CD4-positive, alpha-beta T cell treated with Interleukin-6 for 4 hours (primary cell): ENCODE measurements at places on chromosomes 4 and X.

DNA sequence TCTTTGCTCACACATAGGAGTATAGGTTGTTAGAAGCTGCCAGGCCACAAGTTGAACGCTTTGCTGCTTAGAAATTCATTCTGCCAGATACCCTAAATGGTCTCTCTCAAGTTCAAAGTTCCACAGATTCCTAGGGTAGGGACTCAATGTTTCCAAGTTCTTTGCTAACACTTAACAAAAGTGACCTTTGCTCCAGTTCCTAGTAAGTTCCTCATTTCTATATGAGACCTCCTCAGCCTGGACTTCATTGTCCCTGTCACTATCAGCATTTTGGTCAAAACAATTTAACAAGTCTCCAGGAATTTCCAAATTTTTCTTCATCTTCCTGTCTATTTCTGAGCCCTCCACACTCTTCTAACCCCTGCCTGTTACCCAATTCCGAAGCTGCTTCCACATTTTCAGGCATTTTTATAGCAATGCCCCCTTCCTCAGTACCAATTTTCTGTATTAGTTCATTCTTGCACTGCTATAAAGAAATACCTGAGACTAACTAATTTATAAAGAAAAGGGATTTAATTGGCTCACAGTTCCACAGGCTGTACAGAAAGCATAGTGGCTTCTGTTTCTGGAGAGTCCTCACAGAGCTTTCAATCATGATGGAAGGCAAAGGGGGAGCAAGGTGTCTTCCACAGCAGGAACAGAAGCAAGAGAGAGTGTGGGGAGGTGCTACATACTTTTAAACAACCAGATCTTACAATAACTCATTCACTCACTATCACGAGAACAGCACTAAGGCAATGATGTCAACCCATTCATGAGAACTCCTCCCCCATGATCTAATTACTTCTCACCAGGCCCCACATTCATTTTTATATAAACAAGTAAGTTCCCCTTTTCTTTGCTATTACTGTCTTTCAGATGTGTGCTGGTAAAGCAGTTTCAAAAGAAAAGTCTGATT, 11.5 kb upstream of the TLR1 start:
- DNase-seq, result no peak

DNA sequence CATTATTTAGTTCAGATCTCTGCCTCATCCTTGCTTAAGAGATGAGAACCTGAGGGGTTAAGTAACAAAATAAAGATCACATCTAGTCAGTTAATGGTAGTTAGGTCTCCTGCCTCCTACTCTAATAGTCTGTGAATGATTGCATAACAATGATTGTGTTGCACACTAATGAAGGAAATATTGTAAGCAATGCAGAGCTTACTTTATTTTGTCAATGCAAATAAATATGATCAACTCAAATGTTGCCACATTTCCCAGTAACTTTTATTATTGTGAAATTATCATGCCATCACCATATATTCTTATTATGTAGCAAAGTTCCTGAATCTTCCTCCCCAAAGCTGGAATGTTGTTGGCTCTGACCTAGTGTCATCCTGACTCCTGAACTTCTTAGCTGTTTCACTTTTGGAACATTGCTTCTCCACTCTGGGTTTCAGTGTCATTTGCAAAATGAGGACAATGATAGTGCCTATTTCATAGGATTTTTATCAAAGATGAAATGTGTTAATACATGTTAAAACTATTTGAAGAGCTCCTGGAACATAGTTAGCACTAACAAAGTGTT, 17.0 kb upstream of the GABRA4 start:
- DNase-seq, result no peak

DNA sequence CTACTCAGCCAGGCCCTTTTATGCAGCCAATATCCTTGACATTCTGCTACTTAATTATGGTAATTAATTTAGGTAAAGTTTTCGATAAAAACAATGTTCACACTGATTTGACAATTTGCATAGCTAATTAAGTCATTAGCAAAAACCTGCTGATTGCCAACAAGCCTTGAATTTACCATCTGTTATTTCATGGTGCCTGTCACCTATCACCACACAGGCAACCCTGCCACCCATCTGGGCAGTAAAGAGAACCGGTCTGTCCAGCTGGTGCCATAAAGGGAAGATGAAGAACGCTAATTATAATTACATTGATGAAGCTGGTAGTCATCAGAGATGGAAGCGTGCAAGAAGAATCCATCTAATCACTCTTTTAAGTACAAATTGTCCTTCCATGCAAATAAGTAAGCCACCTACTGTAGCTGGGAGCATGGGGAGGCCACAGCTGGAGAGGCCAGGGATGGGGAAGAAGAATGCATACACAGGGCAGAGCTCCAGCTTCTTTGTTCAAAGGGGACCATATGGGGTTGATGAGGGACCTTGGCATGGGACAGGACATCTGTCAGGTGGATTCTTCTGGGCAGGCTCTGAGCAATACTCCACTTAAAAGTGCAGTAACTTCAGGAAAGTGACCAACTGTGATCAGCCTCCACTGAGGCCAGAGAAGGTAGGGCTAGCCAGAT, 277.3 kb upstream of the TAPT1 start:
- DNase-seq, result no peak

DNA sequence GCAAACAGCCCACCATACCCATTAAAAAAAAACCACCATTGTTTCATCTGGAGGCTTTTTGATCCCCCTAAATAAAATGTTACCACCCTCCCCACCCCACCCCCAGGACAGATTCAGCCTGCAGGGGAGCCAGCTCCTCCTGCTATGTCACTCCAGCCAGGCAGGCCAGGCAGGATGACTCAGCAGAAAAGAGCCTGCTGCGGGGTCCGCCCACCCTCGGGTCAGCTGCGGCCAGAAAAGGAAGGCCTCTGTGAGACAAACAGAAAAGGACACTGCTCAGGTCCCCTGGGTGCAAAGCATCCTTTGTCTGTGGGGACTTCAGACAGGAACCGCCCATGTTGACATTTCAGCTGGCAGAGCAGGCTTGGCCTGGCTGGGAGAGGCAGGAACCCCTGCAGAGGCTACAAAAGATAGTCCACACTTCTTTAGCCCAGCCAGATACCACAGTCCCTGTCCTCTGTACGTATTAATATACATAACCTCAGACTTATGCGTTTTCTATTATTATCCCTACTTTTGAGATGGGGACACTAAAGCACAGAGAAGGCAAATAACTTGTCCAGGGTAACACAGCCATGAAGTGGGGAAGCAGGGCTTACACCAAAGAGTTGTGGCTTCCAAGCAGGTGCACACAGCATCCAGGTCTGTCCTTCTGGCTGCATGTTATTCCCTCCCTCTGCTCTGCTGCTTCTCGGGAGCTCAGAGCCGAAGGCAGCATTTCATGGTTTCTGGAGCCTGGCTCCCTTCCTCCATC, 147.7 kb downstream of the CPEB2 start:
- DNase-seq, result no peak

DNA sequence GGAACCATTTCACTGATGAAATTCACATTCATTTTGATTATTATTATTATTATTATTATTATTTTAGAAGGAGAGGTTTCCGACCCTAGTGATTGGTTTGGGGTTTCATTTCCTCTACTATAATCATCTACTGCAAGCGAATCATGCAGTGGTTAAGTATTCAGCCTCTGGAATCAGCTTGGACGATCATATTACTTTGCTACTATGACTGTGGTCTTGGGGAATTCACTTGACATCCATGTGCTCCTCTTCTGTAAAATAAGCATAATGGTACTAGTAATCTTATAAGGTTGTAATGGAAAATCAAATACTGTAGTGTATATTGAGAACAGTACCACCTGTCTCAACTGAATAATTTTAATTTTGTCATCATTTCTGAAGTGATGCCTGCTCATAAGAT, 132.1 kb upstream of the SLC4A4 start:
- no peak for DNase-seq

DNA sequence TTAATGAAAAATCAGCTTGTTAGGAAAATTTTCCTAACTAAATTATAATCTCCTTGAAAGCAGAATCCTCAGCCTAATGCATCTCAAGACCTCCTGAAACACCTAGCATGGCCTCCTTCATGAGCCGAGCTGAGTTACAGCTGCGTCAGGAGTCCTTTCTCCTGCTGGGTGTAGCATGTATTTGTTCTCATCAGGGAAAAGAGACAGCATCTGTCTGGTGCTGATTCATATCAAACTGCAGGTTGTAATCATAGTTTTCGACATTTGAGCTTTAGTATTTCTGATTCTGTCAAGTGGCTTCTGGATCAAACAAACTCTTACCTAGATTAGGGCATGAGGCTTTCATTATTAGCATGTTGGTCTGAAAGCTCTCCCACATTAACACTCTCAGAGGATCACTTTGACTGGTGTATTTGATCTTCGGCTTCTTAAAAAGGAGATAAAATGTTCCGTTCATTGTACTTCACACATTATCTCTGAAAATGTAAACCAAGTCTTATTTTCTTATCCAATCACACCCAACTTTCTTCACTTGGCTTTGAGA, 140.1 kb upstream of the FRG1 start:
- no peak for DNase-seq

GRCh38 chrX:150544222-150544787, 24.1 kb upstream of the MTM1 start:
- DNase-seq, result peak; percentile 33

- DNase-seq, result no peak
These were observed 20.9 kb upstream of the RAB40A start for GRCh38 chrX:103540145-103540544.

GRCh38 chrX:153444333-153445011, 1.4 kb downstream of the TREX2 start:
- DNase-seq, result no peak

GRCh38 chrX:39855748-39856129, 242.0 kb downstream of the BCOR start:
- peak; percentile 84 for DNase-seq

- DNase-seq, result no peak
These were observed 255.1 kb upstream of the GPRIN3 start for GRCh38 chr4:89562746-89563145.

DNA sequence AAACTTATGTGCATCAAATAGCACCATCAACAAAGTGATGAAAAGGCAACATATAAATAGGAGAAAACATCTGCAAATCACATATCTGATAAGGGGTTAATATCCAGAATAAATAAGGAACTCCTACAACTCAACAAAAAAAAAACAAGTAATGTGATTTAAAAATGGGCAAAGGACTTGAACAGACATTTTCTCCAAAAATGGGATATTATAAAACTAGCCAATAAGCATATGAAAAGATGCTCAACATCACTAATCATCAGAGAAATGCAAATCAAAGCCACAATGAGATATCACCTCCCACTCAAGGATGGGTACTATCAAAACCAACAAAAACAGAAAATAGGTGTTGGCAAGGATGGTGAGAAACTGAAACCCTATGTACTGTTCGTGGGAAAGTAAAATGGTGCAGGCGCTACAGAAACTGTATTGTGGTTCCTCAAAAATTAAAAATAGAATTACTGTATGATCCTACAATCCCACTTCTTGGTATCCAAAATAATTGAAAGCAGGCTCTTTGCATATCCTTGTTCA, 2.4 kb downstream of the DNAJB14 start:
- DNase-seq, result no peak
